ENCODE measurements at places on chromosomes 12 and 14. TPM values are rescaled to one million over a fixed set of nuclear protein-coding genes. Genes with fewer than 3 reads are reported as not detected.

Gene HIF1A
- 135 TPM for total RNA-seq

DNA sequence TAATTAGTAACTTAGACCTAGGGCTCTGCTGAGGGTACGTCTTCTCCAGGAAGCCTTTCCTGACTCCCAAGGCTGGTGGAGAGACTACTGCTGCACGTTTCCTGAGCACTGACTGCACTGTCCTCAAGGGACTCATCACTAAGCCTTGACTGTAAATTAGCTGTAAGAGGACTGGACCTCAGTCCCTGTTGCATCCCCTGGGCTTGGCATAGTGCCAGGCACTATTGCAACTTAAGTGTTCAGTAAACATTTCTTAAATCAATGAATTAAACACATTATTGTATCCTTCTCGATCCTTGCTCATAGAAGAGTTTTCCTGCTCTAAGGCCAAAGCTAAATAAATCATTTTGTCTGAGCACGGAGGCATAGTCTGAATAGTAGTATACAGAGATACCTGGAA, 31.9 kb upstream of the IFNG-AS1 start:
- DNase-seq: no peak

GRCh38 chr12:42958291-42958674, 368.7 kb upstream of the PRICKLE1 start:
- DNase-seq: no peak

- DNase-seq: no peak
Observed at GRCh38 chr12:131782061-131782460, 46.1 kb upstream of the MMP17 start.

DNA sequence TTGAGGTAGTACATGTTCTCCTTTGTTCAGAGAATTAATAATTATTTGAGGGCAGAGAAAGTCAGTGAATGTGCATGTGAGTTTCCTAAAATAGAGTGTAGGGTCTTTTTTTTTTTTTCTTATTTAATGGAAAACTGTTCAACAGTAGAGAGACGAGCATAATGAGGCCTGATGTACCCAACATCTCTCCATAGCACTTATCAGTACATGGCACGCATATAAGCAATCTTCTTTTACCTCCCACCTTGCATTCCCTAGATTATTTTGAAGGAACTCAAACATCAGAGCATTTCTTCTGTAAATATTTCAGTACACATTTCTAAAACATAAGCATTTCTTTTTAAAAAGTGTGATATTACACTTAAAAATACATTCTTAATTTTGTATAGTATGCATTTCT, 87.8 kb downstream of the KTN1 start:
- no peak for DNase-seq

GRCh38 chr14:53152887-53153701, at the start of gene DDHD1:
DDHD1 (minus strand) TSS chr14:53153323; CDS start chr14:53153098, 225 bp downstream.
- DNase-seq: peak; percentile 86

DNA sequence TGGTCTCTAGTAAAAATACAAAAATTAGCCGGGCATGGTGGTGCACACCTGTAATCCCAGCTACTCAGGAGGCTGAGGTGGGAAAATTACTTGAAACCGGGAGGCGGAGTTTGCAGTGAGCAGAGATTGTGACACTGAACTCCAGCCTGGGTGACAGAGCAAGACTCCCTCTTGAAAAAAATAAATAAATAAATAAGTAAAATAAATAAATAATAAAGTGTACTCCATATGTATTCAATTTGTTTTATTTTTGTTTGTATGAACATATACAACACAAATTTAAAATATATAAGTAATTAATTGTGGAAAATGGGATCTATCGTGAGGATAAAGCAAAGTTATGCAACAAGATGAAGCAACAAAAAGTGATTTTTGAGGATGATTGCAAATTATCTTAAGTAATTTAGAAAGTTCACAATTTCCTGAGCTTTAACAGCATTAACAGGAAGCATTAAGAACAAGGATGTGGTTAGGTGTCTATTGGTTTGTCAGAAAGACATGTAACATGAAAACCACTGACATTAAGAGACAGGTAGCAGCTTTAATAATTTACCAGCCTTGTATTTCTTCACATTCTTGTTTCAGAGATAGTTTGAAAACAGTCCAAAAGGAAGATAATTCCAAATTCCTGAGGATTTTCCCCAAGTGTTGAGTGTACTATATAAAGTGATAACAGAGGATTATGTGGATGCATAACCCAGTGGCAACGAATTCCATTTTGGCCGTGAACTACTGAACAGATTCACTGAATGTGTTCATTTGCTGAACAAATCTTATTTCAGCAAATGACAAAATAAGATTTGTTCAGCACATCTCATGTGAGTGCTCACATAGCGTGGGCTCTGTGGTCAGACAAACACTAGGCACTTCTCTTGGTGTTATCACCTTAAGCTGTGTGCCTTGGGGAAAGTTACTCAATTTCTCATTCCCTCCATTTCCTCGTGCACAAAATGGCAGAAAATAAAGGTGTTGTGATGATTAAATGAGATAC, 68.6 kb upstream of the RESF1 start:
- DNase-seq: no peak

Gene SDR9C7
- total RNA-seq: not detected

- no peak for DNase-seq
Observed at GRCh38 chr12:6364044-6364374, 11.4 kb downstream of the SCNN1A start.

- no peak for DNase-seq
Observed at GRCh38 chr14:103073876-103074728, 9.9 kb upstream of the LBHD2 start.

DNA sequence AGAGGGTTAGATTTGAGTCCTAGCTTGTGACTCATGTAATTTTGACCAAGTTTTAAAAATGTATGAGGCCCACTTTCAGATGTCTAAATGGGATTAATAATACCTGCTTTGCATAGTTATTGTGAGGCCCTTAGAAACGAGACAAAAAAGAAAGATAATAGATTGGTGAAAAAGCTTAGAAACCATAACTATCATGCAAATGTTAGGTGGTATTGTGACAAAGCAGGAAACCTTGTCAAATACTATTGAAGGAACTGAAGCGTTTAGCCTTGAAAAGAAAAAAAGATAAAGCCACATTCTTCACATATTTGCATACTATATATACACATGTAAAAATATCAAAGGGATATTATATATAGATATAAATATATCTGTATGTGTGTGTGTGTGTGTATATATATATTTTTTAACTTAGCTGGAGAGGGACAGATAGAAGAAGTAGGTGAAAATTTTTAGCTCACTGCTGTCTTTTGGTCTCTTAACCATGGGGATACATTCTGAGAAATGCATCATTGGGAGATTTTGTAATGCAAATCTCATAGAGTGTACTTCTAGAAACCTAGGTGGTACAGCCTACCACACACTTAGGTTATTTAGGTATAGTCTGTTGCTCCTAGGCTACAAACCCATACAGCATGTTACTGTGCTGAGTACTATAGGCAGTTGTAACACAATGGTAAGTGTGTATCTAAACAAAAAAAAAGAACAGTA, 270.3 kb downstream of the CCDC91 start:
- DNase-seq: no peak

Gene CCDC197
- total RNA-seq: not detected

GRCh38 chr12:106493531-106493930, 89.3 kb upstream of the RFX4 start:
- no peak for DNase-seq

DNA sequence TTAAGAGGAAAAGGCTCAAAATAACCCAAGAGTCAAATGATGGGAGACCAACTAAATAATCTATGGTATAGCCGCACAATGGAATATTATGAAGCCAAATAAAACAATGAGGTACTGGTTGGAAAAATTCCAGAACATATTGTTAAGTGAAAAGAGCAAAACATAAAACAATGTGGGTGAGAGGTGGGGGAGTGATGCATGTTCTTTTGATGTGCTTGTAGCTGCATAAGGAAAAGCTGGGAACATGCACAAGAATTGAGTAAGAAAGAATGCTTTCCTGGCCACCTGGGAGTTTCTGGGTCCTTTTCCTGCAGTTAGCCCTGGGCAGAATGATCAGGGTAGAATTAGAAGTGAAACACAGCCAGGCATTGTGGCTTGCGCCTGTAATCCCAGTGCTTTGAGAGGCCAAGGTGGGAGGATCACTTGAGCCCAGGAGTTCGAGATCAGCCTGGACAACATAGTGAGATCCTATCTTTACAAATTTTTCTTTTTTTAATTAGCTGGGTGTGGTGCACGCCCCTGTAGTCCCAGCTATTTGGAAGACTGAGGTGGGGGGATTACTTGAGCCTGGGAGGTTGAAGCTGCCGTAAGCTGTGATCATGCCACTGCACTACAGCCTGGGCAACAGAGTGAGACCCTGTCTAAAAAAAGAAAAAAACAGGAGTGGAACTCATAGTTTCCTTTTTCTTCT, 7.9 kb downstream of the ABCB9 start:
- DNase-seq: no peak

- DNase-seq: no peak
Observed at GRCh38 chr12:67056329-67056728, 212.8 kb upstream of the CAND1 start.

- no peak for DNase-seq
Observed at GRCh38 chr14:58430156-58430555, 2.6 kb downstream of the KIAA0586 start.

DNA sequence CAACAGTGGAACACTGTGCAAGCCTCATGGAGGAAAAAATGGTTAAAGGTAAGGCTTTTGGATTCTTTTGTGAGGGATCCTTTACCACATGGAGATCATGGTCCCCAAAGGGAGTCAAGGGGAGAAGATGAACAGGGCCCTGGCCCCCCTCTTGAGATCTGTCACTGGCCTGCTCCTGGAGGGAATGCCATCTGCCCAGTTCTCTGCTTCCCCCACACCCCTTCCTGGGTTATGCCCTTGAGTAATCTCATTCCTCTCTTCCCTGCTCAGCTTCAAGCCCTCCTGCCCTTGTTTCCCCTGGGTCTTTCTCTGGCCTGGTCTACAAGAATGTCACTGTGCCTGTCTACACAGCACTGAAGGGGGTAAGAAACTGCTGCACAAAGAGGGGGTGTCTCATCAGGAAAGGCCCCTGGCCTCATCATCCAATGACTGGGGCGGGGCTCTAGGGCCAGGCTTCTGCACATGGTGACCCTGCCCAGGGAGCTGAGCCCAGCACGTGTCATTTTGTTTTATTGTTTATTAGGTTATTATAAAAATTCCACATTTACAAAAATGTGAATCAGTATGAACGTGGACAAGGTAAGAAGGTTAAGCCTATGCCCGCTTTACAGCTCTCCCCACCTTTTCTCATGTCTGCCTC, 30.3 kb downstream of the PIGH start:
- DNase-seq: no peak

Gene ATF7
- total RNA-seq: 27.1 TPM

- no peak for DNase-seq
Observed at GRCh38 chr14:60204843-60205774, 39.9 kb upstream of the DHRS7 start.

GRCh38 chr12:95390932-95391331, 83.0 kb upstream of the METAP2 start:
- no peak for DNase-seq

Gene MAP3K12
- 27.2 TPM for total RNA-seq

- no peak for DNase-seq
Observed at GRCh38 chr12:18922851-18923250, 184.9 kb downstream of the CAPZA3 start.

DNA sequence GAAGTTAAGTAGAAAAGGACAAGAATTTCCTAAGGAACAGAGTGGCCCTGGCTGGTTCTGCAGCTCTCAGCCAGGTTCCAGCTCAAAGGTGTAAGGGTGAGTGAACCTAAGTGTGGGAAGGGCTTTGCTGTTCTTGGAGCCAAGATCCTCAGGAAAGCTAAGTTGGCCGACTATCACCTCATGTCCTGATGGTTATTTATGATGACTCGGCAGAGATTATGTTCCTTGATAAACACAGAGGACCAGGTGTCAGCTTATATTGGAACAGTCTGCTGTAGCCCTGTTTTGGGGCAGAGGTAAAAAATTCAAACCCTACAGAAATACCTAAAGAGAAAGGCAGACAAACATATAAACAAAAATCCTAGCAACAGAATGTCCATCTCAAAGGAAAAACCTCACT, 128.5 kb downstream of the TBX3 start:
- no peak for DNase-seq

- no peak for DNase-seq
Observed at GRCh38 chr14:65282896-65283253, 129.7 kb upstream of the FUT8 start.

- no peak for DNase-seq
Observed at GRCh38 chr14:56262530-56262929, 144.3 kb downstream of the PELI2 start.

Gene NGB
- total RNA-seq: not detected

DNA sequence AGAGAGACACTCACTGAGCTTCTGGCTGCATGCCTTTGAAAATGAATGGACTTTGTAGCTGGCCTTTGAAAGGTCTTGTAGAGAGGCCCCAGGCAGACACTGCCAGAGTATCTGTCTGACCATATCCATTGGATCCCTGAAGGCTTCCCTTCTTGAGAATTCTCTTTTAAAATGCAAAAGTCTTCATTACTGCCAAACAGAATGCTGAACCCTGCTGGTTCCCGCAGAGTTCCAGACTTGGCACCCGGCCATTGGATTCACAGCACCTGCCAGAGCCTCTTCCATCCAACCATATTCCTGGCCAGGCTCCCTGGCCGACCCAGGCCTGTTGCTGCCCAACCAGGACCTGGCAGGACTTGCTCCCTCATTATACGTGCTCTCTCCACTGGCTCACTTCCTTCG, 182.5 kb downstream of the GXYLT1 start:
- DNase-seq: no peak

Gene FOXM1
- total RNA-seq: 0.82 TPM

- no peak for DNase-seq
Observed at GRCh38 chr14:104126753-104127152, 11.6 kb upstream of the KIF26A start.

- no peak for DNase-seq
Observed at GRCh38 chr12:102939670-102940222, 17.7 kb upstream of the ASCL1 start.

DNA sequence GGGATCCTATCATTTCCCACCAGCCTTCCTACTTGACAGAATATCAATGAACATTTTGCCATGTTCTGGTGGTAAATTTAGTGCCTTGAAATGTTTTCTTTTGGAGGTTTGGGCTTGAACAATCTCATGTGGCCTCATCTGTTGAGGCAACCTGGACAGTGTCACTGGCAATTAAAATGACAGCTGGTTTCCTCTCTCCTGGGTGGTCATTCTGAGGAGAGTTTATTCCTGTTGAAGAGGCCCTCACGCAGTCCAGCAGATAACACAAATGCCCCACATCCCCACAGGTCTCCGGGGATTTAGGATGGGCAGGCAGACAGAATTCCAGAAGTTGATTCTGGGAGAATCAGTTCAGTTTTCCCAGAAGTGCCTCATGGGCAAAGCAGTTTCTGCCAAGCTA, 41.9 kb downstream of the MMAB start:
- no peak for DNase-seq

Gene RECQL
- total RNA-seq: 61.6 TPM

Gene NR4A1
- 7.3 TPM for total RNA-seq

- no peak for DNase-seq
Observed at GRCh38 chr14:67852926-67853604, 33.5 kb downstream of the RAD51B start.

Measured in T-cell (primary cell).